ENCODE measurements at places on chromosomes 12 and 14.

DNA sequence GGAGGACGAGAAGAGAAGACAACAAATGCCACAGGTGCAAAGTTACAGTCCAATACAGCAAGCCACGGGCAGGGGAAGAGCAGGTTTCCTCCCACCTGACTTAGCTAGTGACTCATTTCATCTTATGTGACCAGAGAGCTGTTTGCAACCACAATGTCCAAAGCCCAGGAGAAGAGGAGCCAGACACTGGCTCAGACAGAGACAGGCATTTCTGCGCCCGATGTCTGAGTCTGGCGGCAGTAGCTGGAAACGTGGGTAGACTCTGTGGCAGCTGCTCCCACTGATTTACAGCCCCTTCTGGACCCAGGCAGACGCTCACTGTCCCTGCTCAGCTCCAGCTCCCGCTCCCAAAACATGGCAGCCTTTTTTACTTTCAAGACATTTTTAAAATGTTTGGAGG, 60.0 kb downstream of the CHGA start:
- DNase-seq, result no peak

- DNase-seq, result no peak
These were observed 9.7 kb upstream of the PLBD1 start for GRCh38 chr12:14577344-14577743.

GRCh38 chr12:54039417-54040147, 6.7 kb downstream of the HOXC5 start:
- peak; percentile 84 for DNase-seq

DNA sequence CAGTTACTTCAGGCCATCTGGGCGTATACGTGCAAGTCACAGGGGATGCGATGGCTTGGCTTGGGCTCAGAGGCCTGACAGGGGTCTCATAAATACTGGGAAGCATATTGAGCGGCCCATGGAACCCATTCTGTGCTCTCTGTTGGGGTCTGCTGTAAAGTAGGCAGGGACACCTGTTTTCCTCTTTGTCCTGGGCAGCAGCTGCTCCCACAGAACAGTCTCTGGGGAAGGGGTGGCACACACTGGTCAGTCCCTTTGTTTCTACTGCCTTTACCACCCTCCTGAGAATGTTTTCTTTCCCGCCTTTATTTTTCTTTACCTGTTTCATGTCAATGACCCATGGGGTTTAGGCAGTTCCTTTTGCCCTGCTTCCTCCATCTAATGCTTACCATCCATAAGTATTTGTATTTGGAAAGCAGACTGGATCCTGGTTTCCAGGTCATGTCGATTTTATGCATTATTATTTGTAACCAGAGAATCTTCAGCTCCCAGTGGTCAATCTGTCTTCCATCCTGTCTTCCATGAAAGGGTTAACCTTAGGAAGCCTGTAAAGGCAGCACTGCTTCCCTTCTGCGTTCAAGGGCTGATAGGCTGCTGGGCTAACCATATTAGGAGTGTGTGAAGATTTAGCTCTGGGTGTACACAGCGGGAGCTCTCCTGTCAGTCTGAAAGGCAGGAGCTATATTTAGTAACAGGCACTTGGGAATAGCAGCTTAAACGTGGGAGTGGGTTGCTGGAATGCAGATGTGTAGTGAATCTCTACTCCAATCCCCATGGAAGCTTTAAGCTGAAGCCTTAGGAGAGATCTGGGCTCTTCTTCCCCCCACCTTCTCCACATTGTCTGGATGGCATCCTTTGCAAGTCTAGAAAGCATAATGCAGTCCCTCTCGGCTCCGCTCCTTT, 124.0 kb downstream of the DYRK2 start:
- no peak for DNase-seq

Measured in sciatic nerve (tissue), 2 donors.